Activated CD8-positive, alpha-beta T cell treated with anti-CD3 and anti-CD28 coated beads for 36 hours (primary cell): ENCODE measurements at places on chromosomes 4 and X. TPM values are rescaled to one million over a fixed set of nuclear protein-coding genes. Genes with fewer than 3 reads are reported as not detected.
A peak's percentile ranks its signal among the peaks of the same experiment; 100 is the strongest.

SH3BGRL gene
- total RNA-seq: 30.0 TPM

MAGEB18 gene
- not detected for total RNA-seq

TAPT1 gene
- 34.2 TPM for total RNA-seq

KIT gene
- 0.27 TPM for total RNA-seq

ERVMER34-1 gene
- total RNA-seq: 0.07 TPM

CFAP99 gene
- total RNA-seq: not detected

GRCh38 chr4:182454440-182455013, 211.3 kb downstream of the TENM3 start:
- no peak overlapping the region for H3K27ac ChIP-seq
- peaks cover 9% of the 10 kb centered on the region for H3K4me1 ChIP-seq
- H3K27me3 ChIP-seq: peaks cover 32% of the 10 kb centered on the region
- H3K36me3 ChIP-seq: no peaks in the 10 kb centered on the region
- no peak for DNase-seq

- H3K27ac ChIP-seq: no peak overlapping the region
- H3K4me3 ChIP-seq: no peak overlapping the region
- H3K27me3 ChIP-seq: no peaks in the 10 kb centered on the region
Observed at GRCh38 chr4:38396845-38397547, 267.0 kb upstream of the KLF3 start.

GRCh38 chr4:4667622-4668081, 125.8 kb upstream of the STX18 start:
- no peaks in the 10 kb centered on the region for H3K4me1 ChIP-seq
- no peak overlapping the region for H3K4me3 ChIP-seq
- H3K27me3 ChIP-seq: no peaks in the 10 kb centered on the region
- peaks cover 3% of the 10 kb centered on the region for H3K36me3 ChIP-seq

- no peak for DNase-seq
- peaks cover 8% of the 10 kb centered on the region for H3K4me1 ChIP-seq
- H3K27ac ChIP-seq: no peak overlapping the region
- H3K36me3 ChIP-seq: no peaks in the 10 kb centered on the region
- no peaks in the 10 kb centered on the region for H3K27me3 ChIP-seq
Observed at GRCh38 chr4:81605271-81605670, 133.6 kb upstream of the RASGEF1B start.

DNA sequence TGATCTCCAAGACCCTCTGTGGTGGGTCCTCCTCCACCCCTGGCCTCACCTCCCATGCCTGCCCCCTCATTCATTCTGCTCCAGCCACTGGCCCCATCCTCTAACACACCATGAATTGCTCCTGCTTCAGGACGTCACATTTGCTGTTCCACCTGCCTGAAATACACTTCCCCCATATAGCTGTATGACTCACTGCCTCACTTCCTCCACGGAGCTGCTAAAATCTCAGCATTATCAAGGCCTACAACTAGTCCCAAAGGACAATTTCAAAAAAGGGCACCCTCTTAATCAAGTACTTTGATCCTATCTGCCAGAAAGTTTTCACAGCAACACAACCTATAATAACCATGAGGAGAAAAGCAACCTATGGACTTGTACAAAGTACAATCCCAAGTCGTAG, 43.6 kb upstream of the PHOX2B start:
- no peaks in the 10 kb centered on the region for H3K36me3 ChIP-seq
- DNase-seq: no peak
- no peak overlapping the region for H3K4me3 ChIP-seq
- H3K27ac ChIP-seq: no peak overlapping the region
- H3K4me1 ChIP-seq: no peaks in the 10 kb centered on the region

DNA sequence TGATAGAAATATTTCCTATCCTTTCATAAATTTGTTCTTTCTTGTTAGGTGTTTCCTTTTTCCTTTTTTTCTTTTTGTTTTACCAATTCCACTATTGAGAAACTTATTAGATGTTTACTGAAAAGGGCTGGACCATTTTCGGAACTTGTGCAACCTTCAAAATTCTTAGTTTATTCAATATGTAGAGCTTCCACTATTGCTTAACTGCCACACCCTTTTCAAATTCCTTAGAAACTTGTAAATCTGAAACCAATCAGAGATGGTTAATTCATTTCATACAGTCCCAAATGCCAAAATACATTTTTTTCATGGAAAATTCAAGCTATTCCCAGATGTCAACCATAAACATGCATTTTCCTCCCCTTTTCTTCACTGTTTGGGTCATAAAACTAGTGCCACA, 66.1 kb upstream of the SLC39A8 start:
- H3K4me1 ChIP-seq: no peaks in the 10 kb centered on the region
- H3K4me3 ChIP-seq: no peak overlapping the region
- H3K27ac ChIP-seq: no peak overlapping the region

- no peaks in the 10 kb centered on the region for H3K36me3 ChIP-seq
- no peaks in the 10 kb centered on the region for H3K4me1 ChIP-seq
- no peak overlapping the region for H3K4me3 ChIP-seq
- H3K27ac ChIP-seq: no peak overlapping the region
Observed at GRCh38 chr4:186326391-186326790, 60.4 kb downstream of the F11 start.

DNA sequence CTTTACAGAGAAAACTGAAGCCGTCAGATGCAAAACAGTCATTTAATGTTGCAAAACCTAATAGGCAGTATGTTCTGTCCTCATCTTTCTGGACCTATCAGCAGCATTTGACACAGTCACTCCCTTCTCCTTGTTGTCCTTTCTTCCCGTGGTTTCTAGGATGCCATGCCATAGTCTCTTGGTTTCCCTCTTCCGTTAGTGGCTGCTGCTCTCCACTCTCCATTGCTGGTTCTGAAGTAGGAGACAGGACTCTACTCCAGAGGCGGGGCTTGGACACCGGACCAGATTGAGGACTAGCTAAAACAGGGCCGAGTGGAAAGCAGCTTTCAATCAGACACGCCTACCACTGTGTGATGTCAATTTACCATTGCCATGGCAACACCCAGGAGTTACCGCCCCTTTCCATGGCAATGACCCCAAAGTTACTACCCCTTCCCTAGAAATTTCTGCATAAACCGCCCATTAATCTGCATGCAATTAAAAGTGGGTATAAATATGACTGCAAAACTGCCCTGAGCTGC, 88.8 kb upstream of the CCDC160 start:
- no peak for DNase-seq
- no peaks in the 10 kb centered on the region for H3K27me3 ChIP-seq
- no peak overlapping the region for H3K27ac ChIP-seq
- peaks cover 2% of the 10 kb centered on the region for H3K4me1 ChIP-seq
- H3K4me3 ChIP-seq: no peak overlapping the region

DNA sequence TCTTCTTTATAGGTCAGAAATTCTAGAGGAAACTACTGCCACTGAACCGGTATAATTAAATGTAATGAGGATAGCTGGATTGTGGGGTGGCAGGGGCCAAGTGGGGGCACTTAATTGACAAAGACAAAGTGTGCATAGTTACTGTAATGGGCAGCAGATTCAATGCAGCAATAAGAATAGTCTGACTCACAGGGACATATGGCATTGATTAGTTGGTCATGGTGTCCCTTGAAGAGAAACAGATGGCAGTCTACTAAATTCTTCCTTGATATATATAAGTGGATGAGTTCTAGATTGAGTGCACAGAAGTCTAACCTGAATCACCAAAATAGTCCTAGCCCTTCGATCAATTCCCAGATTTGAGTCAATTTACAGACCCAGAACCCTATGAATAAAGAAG, 31.6 kb downstream of the ETDC start:
- DNase-seq: no peak
- H3K27me3 ChIP-seq: no peaks in the 10 kb centered on the region
- peaks cover 56% of the 10 kb centered on the region for H3K4me1 ChIP-seq
- peaks cover 6% of the 10 kb centered on the region for H3K36me3 ChIP-seq
- peak overlapping the region; percentile 82 for H3K4me3 ChIP-seq

DNA sequence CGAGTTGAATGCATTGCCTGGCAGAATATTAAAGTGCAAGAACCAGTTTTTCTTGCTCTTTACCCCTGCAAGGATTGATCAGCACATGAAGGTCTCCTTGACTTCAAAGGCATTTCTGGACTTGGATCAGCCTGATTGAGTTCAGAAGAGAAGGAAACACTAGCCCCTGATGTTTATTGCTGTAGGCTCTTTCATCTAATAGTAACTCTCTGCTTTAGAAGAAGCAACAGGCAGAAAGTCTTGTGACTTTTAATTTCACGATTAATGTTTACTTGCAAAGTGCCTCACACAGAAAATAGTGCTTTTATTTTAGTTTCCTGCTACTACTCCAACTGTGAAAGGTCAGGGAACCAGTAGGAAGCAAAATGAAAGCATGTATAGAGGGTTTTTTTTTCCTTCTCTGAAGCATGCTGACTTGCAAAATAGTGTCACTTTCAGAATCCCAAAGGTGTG, 69.1 kb downstream of the PCDH7 start:
- H3K27ac ChIP-seq: no peak overlapping the region
- no peaks in the 10 kb centered on the region for H3K4me1 ChIP-seq
- H3K27me3 ChIP-seq: no peaks in the 10 kb centered on the region
- no peak for DNase-seq
- no peak overlapping the region for H3K4me3 ChIP-seq

DNA sequence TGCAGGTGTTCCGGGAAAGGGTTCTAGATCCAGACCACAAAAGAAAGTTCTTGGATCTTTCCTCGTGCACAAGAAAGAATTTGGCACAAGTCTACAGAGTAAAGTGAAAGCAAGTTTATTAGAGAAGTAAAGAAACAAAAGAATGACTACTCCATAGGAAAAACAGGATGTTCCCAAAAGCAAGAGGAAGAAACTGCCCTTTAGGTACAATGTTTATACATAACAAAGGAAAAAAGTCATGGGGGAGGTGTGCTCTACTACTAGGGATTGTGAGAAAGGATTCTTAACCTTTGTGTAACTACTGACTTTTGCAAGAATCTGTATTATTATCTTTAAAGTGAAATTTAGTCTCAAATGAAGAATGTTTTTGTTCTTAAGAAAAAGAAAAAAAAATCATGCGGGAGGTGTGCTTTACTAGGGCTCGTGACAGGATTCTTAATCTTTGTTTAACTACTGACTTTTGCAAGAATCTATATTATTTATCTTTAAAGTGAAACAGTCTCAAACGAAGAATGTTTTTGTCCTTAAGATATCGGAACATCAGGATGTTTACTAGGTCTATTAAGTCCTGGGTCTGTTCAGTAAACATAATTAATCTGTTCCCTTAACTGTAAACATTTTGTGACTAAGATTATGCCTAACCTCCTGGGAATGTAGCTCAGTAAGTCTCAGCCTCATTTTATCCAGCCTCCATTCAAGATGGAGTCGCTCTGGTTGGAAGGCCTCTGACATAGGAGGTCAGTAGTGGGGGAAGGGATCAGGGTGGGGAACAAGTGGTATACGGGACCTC, 110.4 kb upstream of the BEND4 start:
- H3K36me3 ChIP-seq: no peaks in the 10 kb centered on the region
- H3K4me3 ChIP-seq: no peak overlapping the region
- H3K27me3 ChIP-seq: no peaks in the 10 kb centered on the region
- H3K4me1 ChIP-seq: no peaks in the 10 kb centered on the region
- DNase-seq: no peak

DNA sequence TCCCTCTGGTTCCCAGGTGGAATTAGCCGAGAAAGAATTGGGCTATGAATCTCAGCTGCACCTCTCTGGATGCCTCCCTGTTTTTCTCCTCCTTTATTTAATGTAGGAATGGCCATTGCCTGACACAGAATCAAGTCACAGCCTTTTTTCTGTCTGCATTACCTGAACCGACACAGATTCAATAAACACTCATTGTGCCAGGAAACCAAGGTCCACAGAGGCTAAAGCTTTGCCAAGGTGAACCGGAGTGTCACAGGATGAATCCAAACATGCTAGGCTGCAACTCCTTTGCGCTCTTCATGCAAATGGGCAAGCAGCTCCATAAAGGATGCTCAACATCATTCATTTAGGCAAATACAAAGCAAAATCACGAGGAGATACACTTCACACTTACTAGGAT, 199.8 kb upstream of the AGTR2 start:
- H3K27me3 ChIP-seq: peaks cover 5% of the 10 kb centered on the region
- DNase-seq: no peak
